AG09319 (cell line): ENCODE measurements at places on chromosomes 5 and 9.

GRCh38 chr9:131759017-131759647 is 19.3 kb upstream of the RAPGEF1 start:
- no peak for DNase-seq

- DNase-seq = no peak
These were observed 2148.9 kb upstream of the ACO1 start for GRCh38 chr9:30235564-30235963.

DNA sequence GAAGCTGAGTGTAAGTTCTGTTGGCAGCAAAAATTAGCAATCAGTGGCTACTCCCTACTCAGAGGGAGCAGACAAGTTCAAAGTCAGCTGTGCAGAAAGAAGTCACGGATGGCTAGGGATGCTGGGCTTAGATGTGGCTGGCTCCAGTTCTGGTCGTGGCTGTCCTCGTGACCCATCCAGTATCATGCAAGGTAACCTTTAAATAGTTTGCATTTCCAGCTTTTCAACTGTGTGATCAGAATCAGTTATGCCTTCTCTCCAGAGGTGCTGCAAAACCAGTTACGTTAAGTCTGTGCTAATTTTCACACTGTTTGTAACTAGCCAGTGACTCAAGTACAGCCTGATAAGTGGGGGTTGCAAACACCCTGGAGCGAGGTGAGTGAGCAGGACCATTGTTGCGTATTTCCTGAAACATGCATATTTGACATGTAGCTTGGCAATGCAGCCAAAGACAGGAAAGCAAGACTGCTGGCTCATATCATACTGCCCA is 302.4 kb downstream of the ATPSCKMT start:
- no peak for DNase-seq

DNA sequence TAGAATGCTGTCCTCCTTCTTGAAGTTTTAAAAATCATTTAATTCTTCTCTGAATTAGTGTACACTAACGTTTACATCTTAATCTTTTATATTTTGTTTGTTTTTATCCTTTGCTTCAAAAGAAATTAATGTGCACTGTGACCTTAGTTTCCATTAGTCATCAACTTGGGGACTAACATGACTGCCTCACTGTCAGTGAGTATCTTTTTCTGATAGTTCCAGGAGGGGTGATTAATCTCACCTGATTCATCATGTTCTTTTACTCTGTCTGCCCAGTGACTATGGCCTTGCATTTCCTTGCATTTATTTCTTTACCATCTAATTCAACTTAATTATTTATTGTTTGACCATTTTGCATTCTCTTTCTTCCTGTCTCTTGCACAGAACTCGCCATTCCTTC is 33.4 kb upstream of the NR3C1 start:
- no peak for DNase-seq

DNA sequence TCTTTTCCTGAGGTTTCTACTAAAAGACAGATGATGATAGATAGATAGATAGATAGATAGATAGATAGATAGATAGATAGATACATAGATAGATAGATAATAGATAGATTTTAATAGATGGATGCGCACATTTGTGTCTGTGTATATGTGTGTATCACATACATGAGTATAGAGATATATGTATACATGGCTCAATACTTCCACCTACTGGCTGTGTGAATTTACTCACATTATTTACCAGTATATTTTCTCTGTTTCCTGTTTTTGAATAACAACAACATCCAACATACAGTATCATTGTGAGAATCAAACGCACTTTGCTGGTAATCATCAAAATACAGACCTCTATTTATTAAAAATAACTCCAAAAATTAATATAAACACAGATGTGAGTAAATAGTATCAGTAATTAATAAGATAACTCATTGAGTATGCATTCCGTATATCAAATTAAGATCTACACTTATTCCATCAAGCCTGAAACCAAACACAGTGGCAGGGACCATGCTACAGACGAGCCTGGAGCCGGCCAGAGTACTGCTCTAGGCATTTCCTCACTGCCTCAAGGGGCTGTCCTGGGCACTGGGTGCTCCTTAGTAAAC is 338.0 kb downstream of the SEMA5A start:
- DNase-seq = no peak

DNA sequence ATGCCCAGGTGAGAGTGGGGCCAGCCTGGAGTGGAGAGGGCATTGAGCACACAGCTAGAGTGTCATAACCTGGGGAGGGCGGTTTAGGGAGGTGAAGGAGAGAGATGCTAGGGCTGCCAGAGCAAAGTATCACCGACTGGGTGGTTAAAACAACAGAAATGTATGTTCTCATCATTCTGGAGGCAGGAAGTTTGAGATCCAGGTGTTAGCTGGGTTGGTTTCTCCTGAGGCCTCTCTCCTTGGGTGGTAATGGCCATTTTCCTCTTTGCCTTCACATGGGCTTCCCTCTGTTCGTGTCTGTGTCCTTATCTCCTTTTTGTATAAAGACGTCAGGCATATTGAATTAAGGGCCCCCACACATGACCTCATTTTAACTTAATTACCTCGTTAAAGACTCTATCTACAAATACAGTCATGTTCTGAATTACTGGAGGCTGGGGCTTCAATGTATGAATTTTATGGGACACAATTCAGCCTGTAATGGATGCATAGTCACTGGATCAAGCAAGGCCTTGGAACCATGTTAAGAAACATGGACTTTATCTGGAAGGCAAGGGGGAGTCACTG is 118.6 kb upstream of the IL12B start:
- DNase-seq = no peak

GRCh38 chr5:40833712-40834229 is 1.3 kb downstream of the RPL37 start:
- no peak for DNase-seq

- no peak for DNase-seq
These were observed 227.8 kb upstream of the CDH9 start for GRCh38 chr5:27266184-27266583.

DNA sequence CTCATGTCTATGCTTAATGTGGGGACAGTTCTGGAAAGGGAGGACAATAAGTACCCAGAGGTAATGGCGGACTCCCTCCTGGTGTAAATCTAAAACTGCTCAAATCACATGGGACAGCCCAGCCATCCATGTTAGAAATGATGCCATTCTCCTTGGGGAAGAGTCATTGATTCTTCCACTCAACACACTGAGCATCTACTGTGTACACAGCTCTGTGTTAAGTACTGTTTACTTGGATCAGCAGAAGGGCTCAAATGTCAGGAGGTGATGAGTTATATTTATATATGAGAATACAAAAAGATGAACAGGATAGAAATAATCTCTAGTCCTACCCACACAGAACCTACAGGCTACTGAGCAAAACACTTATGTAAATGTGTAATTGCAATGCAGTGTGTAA is 31.8 kb upstream of the NANS start:
- no peak for DNase-seq

DNA sequence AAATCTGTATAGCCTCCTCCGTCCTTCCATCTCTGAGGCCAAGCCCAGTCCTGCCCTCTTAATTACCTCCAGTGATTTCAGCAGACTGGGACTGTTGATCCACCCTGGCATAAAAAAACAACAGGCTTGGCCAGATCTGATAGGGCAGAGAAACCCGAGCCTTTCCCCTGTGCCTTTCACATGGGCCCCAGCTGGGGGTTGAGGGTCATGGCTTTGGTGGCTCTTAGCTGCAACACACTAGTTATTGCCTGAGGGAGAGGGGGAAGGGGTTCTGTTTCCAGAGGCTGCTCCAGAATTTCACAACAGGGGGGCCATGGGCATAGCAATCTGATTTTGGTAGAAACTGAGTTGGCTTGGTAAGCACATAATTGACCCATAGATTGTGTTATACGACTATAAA is 21.2 kb upstream of the PANK3 start:
- DNase-seq = no peak

- peak; percentile 79 for DNase-seq
These were observed 52.8 kb downstream of the CAST start for GRCh38 chr5:96714951-96715451.

GRCh38 chr9:1875251-1875851 is 139.8 kb upstream of the SMARCA2 start:
- DNase-seq = no peak

- DNase-seq = no peak
These were observed 32.7 kb upstream of the ADAMTSL1 start for GRCh38 chr9:18441261-18441660.

- DNase-seq = peak; percentile 93
These were observed 25.4 kb downstream of the DAB2 start for GRCh38 chr5:39399135-39400036.

GRCh38 chr5:61621202-61621650 is 289.2 kb downstream of the ZSWIM6 start:
- no peak for DNase-seq

DNA sequence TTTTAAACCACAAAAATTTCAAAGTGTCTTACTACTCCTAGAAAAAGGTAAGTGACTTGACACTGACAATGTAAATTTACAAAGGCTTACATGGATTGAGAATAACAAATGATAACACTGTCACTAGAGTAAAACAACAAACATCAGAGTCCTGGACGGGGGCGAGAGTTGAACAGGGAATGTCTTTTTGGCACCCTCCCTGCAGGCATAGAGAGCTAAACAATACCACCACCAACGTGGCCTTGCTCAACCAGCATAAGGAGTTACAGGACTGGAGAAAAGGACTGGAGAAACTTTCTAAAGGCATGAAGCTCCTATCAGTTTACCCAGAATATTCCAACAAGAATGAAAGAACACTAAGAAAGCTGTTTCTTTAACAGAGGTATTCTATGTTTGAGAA is 55.3 kb downstream of the PTBP3 start:
- no peak for DNase-seq

GRCh38 chr5:53288511-53288910 is 179.0 kb upstream of the MOCS2 start:
- DNase-seq = no peak

GRCh38 chr5:52523701-52524100 is 264.0 kb upstream of the ITGA1 start:
- no peak for DNase-seq

GRCh38 chr9:89527084-89527483 is 29.2 kb upstream of the SEMA4D start:
- DNase-seq = no peak

- DNase-seq = no peak
These were observed 17.9 kb downstream of the ANKH start for GRCh38 chr5:14853685-14854084.

GRCh38 chr9:119052339-119053030 is 316.8 kb downstream of the BRINP1 start:
- no peak for DNase-seq

DNA sequence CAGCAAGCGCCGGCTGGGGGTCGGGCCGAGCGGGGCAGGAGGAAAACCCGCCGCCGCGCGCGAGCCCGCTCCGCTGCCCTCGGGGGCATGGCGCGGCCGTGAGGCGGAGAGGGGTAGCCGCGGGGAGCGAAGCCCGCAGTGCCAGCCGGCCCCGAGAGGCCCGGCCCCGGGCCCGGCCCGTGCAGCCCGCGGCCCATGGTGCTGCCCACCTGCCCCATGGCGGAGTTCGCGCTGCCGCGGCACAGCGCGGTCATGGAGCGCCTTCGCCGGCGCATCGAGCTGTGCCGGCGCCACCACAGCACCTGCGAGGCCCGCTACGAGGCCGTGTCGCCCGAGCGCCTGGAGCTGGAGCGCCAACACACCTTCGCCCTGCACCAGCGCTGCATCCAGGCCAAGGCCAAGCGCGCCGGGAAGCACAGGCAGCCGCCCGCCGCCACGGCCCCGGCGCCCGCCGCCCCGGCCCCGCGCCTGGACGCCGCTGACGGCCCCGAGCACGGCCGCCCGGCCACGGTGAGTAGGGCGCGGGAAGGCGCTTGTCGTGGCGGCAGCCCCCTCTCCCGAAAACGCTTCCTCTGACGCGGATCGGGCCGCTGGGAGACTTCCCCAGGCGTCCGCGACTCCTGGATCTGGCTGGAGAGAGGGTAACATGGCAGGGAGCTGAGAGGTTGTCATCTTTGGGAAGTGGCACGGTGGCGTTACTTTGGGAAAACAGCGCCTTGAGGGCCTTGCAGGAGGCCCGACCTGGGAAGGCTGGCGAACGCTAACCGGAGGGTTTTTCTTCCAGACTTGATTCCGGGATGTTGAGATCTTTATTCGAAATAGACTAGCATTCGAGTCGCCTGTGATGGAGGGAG is 523 bp downstream of the MAML1 start:
- DNase-seq = no peak

- DNase-seq = no peak
These were observed 702.8 kb downstream of the CETN3 start for GRCh38 chr5:89706731-89707130.

DNA sequence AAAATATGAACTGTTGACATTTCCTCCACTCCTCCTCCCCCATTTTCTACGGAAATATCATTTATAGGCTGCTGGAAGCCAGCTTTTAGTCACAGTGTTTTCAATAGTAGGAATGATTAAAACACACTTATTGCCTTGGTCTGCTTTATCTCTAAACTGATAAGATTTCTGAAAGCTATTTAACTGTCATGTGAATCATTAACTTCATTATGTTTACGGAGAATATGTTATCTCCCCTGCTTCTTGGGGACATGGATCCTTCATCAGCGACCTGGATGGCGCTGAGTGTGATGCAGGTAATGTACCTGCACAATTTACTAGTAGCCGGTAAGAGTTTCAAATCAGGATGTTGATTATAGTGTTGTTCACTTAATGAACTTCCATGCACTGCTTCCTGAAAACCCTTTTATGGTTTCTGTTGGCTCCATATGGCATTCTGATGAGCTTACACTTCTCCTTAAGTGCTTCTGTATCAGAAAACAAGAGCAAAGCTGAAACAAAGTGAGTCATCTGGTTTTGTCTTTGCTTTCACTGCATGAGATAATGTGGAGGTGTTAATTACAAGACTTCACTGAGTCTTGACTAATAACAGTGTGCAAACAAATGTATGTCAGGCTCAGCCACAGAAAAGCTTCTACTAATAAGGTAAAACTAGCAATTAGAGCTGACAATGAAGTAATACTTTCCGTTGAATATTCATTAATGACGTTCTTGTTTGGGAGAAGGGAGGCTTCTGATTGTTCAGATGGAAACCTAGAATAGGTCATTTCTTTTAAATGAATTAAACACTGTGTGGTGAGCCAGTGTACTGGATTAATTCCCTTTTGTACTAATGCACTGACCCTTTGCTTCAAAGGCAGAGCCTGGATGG is 162.4 kb upstream of the ZNF608 start:
- DNase-seq = no peak

DNA sequence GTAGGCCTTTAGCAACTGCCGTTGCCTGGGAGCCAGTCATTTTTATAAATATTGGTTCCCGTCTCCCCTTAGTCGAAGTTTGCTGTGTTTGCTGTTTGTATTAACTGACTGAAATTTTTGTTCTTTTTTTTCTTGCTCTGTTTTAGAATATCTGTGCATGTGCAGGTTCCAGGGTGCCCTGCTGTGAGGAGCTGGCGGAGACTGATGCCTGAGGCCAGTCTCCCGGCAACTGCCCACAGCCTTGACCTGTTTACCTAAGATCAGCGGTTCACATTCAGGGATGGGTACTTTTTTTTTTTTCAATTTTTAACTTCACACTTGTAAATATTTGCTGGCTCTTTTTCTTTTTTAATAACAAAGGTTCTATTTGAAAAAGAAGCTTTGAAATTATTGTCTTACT is 262.6 kb upstream of the ADAMTS16 start:
- DNase-seq = no peak
